ENCODE measurements at places on chromosomes 6 and 20.

DNA sequence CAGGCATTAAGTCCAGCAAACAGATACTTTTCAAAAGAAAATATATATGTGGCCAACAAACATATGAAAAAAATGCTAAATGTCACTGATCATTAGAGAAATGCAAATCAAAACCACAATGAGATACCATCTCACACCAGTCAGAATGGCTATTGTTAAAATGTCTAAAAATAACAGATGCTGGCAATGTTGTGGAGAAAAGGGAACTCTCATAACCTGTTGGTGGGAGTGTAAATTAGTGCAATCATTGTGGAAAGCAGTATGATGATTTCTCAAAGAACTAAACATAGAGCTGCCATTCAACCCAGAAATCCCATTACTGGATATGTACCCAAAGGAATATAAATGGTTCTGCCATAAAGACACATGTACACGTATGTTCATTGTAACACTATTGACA is 20.6 kb downstream of the KCNQ5 start:
- peak; percentile 28 for DNase-seq

DNA sequence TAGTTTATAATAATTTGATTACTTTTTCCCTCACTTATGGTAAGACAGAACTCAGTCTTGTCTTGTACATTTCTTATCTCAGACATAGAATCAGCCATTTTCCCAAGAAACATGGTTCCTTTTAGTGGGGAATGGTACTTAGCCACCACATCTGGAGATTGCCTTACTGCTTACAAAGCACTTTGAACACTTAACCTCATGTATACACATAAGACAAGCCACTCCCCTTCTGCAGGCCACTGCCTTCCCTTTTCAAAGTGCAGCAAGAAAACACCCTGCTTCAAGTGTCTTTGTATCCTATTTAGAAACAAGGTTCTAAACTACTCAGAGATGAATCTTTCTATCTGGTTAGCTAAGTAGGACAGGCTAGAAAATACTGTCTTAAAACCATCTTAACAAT is 159.2 kb downstream of the UBE3D start:
- DNase-seq, result peak; percentile 35

DNA sequence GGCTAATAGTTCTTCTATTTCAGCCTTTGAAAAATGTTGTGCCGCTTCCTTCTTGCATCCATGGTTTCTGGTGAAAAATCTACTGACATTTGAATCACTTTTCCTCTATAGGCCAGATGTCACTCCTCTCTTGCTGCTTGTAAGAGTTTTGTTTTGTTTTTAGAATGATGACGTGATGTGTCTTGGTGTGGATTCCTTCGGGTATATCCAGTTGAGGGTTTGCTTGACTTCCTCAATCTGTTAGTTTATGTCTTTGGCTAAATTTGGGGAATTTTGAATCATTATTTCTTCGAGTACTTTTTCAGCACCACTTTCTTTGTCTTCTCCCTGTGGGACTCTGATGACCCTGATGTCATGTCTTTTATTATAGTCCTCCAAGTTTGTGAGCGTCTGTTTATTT is 175.5 kb downstream of the MYLK4 start:
- no peak for DNase-seq

DNA sequence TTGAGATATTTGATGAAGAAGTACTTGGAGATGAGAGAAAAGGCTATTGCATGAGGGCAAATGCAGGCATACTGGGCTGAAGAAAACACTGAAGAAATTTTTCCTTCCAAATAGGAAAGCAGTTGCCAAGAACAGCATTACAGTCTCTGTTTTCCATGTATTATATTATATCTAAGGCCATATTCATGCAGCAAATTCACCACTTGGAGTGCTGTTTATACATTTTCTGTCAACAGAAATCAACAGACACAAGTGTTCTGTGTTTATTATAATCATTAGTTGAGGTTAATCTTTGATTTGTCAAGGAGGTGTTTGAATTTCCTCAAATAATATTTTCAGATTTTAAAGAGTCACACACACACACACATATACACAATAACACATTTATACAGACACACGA is 268.8 kb upstream of the PLCB4 start:
- no peak for DNase-seq

DNA sequence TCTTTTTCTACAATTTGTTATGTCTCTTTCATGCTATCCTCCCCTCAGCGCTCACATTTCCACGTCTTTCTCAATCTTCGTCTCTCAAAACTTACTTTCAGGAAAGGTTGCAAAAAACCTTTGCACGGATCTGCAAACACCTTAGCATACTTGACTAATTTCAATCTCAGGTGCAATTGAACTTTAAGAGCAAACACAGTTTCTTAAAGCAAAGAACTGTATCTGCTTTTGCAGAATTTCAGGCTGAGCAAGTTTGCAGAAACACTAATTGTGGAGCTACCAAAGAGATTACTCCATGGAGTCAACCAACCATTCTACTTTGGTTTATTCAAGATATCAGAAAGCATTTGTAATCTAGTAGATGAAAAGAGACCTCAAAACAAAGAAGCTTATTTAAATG is 668.2 kb upstream of the MARCKS start:
- no peak for DNase-seq

DNA sequence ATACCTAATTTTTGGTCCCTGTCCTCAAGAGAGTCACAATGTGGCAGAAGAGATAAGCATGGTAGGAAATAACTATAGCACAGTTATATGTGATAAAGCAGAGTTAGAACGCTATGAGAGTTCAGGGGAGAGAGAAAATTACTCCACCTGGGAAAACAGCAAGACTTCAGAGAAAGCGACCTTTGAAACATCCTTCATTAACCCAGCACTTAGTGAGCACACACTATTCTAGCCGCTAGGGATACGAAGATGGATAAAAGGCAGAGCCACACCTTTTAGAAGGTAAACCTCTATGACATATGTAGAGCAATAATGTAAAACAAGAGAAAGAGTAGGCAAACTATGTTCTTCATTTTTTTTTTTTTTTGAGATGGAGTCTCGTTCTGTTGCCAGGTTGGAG is 264.3 kb downstream of the PTPRK start:
- DNase-seq, result no peak

GRCh38 chr6:126720304-126720703 is 380.4 kb downstream of the CENPW start:
- DNase-seq, result no peak

DNA sequence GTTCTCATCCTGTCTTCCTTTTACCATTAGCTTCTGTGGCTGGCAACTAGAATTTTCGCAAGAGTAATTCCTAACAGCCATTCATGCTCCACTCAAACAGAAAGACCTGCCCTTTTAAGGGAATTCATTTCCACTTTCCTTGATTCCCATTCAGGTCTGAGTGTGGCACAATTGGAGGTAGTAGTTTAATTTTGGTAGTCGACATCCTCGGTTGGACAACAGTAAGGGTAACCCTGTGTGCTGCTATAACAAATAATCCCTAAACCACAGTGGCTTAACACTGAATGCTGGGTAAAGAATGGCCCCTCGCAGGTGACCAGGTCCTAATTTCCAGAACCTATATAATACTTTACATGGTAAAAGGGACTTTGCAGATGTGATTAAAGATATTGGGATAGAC is 142.9 kb downstream of the BMP7 start:
- no peak for DNase-seq

GRCh38 chr6:26284537-26285142 is 80.4 kb upstream of the BTN3A2 start:
- peak; percentile 80 for DNase-seq

- peak; percentile 59 for DNase-seq
These were observed 6.3 kb downstream of the MAPK14 start for GRCh38 chr6:36033935-36034334.

- peak; percentile 70 for DNase-seq
These were observed 5.5 kb downstream of the DNAJC5 start for GRCh38 chr20:63900413-63900812.

GRCh38 chr6:105868823-105869460 is 217.2 kb upstream of the PRDM1 start:
- DNase-seq, result no peak

GRCh38 chr6:36114798-36115408 is 15.4 kb upstream of the MAPK13 start:
- DNase-seq, result peak; percentile 70

DNA sequence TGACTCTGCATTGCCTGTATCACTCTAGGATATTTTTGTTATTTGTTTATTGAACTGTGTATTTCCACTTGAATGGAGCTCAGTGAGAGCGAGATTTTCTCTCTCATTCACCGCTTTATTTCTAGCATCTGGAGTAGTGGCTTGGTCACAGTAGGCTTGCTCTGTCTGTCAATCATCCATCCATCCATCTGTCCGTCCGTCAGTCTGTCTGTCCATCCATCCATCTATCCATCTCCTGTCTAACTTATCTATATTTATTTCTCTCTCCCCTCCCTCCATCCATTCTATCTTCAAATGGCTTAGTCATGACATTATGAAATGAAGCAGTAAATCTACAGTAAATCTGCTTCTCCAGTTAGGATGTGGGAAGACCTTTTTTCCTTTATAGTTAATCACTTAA is 94.6 kb downstream of the TIAM2 start:
- no peak for DNase-seq

DNA sequence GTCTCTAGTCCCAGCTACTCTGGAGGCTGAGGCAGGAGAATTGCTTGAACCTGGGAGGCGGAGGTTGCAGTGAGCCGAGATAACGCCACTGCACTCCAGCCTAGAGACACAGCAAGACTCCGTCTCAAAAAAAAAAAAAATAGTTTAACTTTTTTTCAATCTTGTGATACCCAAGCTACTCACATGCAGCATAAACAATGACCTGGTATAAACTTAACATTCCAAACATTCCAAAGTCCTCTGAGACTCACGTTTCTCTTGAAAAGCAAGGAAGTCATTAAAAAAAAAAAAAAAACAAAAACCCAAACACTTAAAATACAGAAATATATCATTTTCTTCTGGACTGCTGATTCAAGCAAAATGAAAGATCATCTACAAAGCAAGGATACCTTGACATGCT is 14.3 kb downstream of the CRNKL1 start:
- no peak for DNase-seq

- peak; percentile 50 for DNase-seq
These were observed 46.3 kb downstream of the SOD2 start for GRCh38 chr6:159646733-159647132.

DNA sequence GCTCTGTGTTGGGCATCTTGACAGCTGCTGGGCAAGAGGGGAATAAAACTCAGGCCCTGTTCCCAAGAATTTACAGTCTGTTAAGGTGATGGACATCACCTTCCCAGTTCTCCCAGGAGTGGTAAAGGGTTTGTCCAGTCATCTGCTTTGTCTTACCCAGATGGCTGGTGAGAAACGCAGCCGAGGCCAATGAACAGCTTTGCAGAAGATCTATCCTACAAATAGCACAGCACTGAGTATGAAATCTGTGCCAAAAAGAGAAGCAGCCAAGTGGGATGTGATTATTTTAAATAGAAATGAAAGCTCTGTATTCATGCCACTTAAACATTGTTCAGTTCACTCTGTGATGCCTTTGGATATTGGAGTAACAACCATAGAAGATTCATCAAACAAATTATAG is 132.7 kb upstream of the SLC22A16 start:
- DNase-seq, result no peak

GRCh38 chr6:77010931-77011542 is 452.3 kb downstream of the HTR1B start:
- DNase-seq, result no peak

DNA sequence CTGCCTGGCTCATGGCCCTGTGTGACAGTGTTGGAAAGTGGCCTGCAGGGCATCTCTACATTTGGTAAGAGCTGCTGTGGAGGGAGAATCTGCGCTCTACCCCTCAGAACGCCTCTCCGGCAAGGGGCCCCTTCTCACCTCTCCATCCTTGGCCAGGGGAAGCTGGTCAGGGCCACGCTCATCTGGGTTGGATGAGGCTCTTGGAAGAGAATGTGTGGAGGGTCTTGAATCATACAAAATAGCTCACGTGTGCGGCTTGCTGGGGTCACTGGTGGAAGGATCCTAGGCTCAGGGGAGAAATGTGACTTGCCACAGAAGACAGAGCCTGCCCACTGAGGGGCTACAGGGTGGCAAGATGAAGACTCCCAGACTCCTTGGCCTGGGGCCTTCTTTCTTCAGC is 105.0 kb downstream of the SCML4 start:
- DNase-seq, result no peak

DNA sequence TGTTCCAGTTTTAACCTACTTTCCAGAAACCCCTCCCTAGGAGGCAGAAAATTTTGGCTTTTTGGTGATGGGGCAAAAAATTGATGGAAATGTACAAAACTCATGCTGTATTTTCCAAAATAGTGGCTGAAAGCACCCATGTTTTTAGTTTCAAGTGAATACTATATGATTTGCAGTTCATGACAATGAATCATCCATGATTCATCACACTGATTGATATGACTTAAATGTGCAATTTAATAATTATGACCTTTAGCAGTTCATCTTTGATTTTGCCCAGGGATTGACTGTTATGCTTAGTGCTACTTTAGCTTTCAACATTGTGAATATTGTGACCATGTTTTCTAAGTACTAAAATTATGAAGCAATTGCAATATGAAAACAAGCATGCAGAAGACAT is 478.7 kb downstream of the HTR1B start:
- no peak for DNase-seq

GRCh38 chr6:144647406-144647964 is 362.4 kb downstream of the UTRN start:
- DNase-seq, result no peak

GRCh38 chr6:18579869-18580268 is 192.7 kb downstream of the RNF144B start:
- no peak for DNase-seq

GRCh38 chr6:125570526-125570925 is 178.9 kb upstream of the HEY2 start:
- DNase-seq, result no peak

GRCh38 chr6:125357515-125358256 is 55.9 kb upstream of the HDDC2 start:
- DNase-seq, result no peak

GRCh38 chr6:96391776-96392360 is 129.7 kb upstream of the UFL1 start:
- no peak for DNase-seq

DNA sequence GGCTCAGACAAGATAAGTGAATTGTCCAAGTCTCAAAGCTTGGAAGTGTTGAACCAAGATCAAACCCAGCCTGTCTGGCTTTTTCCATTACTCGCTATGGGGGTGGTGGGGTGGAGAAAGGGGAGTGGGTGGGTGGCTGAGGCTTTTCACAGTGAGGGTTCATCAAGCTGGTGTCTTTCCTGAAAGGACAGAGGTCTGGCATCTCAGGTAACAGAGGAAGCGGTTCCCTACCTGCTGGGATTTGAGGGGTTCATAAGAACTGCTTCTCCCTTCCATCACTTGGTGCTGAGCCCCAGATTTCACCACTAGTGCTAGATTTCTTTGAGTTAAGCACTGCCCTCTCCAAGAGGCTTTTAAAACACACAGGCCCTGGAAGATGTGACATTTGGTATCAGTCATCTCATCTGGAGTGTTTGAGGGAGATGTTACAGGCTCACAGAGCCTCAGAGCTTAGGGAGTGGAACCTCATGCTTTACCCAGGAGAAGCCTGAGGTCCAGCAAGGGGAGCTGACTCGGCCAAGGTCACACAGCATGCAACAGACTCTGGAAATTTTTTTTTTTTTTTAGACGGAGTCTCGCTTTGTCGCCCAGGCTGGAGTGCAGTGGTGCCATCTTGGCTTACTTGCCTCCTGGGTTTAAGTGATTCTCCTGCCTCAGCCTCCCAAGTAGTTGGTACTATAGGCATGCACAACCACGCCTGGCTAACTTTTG is 6.0 kb upstream of the VEGFA start:
- DNase-seq, result no peak

Measured in NB4 (cell line).